Skin of body (tissue), 3 donors: ENCODE measurements at places on chromosomes 11 and 22. TPM values are rescaled to one million over a fixed set of nuclear protein-coding genes. Genes with fewer than 3 reads are reported as not detected.

DNA sequence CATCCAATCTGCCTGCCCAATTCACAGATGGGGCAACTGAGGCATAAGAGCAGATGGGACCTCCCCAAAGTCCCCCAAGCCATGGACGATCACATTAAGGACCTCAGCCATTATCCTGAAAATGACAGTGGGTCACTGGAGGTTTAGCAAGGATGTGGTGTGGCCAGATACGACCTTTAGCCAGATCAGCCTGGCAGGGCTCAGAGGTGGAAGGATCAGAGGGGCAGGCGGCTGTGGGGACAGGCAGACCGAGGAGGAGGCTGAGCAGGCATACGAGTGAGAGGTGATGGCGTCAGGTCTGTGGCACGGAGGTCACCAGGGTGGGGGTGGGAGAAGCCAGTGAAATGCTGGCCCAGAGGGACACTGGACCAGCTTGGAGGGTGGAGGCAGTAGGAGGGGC, 14.1 kb upstream of the TMPRSS6 start:
- DNase-seq = no peak

BAIAP2L2 gene
- 0.59 TPM for total RNA-seq

CBX7 gene
- 4.0 TPM for total RNA-seq

DNA sequence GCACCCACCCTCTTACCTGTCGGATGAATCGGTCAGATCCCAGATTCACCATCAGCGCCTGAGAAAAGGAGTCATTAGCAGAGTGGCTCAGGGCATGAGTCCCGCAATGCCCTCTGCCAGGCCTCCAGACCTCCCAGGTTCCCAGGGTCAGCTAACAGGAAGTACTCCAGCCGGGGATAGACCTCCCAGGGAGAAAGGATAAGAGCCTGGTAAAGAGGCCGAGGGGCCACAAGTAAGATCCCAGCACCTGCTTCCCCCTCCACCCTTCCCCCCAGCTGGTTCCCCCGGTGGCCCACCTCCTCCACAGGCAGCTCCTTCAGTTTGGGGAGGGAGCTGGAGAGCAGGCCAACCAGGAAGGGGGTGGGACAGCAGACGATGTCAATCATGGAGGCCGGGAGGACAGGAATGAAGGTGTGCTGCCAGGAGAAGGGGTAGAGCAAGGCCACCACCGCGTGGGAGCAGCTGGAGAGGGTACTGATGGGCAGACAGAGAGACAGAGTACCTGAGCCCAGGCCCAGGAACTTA, 16.4 kb downstream of the RPL27A start:
- no peak for DNase-seq

CASP5 gene
- 0.39 TPM for total RNA-seq

MIOX gene
- total RNA-seq = not detected
